ENCODE measurements at places on chromosomes 7 and 10. TPM values are rescaled to one million over a fixed set of nuclear protein-coding genes. Genes with fewer than 3 reads are reported as not detected.

The AGMO gene
- not detected for polyA plus RNA-seq

The TEX36 gene
- polyA plus RNA-seq: 0.11 TPM

The AGAP5 gene
- 3.3 TPM for polyA plus RNA-seq

The CLEC5A gene
- not detected for polyA plus RNA-seq

The TECTB gene
- 0.02 TPM for polyA plus RNA-seq

GRCh38 chr10:4767033-4767814, 58.8 kb upstream of the AKR1E2 start:
- no peak for DNase-seq

DNA sequence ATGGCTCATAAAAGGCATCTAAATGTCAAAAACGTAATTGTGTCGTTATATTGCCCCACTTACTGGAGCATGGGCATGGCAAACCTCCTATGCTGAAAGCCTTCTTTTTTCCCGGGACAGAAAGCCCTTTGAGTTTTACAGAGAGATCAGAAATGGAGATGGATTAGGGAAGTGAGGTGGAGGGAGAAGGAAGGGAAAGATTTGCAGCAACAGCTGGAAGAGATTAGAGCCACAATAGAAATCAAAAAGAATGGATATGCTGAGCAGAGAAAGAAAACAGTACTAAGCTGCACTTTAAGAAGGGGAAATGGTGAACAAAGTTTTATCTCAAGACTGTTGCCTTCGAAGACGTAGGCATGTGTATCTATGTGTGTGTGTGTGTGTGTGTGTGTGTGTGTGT, 97.2 kb upstream of the PCGF5 start:
- no peak for DNase-seq

DNA sequence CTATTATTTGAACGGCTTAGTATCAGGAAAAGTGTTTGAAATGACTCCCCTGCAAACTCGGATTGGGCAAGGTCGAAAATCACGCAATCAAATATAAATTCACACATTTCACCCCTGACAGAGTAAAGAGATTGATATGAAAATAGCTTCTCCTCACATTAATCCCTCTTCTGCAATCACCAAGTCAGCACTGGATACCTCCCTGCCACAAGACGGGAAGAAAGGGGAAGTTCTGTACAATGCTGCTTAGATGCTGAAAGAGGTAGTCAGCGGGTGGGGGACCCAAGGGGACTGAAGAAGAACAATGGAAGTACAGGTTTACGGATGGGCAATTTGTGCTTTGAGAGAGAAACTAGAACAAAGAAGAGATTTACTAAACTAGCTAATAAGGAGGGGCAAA, 72.0 kb upstream of the ANK3 start:
- no peak for DNase-seq

DNA sequence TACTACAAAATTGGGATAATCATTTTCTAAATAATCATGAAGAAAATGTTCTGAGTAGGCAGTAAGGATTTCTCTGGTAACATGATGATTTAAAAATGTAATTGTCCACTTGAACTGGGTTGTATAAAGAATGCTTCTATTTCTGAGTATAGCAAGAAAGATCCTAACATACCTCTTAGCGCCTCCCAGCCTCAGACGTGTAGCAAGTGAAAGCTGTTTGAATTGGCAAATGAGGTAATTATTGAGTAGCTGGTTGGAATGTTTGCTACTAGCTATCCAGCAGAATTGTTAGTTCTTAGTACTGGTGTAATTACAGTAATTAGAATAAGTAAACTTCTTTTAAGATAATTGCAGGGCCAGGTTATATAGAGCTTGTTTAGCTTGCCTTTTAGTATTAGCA, 47.9 kb downstream of the SEPTIN7 start:
- DNase-seq: no peak

- peak; percentile 50 for DNase-seq
These were observed 73.8 kb downstream of the SHOC2 start for GRCh38 chr10:110993024-110993693.

- no peak for DNase-seq
These were observed 74.3 kb upstream of the RET start for GRCh38 chr10:43002596-43002995.

- DNase-seq: peak; percentile 59
These were observed 27.3 kb downstream of the AGAP3 start for GRCh38 chr7:151113344-151114150.

DNA sequence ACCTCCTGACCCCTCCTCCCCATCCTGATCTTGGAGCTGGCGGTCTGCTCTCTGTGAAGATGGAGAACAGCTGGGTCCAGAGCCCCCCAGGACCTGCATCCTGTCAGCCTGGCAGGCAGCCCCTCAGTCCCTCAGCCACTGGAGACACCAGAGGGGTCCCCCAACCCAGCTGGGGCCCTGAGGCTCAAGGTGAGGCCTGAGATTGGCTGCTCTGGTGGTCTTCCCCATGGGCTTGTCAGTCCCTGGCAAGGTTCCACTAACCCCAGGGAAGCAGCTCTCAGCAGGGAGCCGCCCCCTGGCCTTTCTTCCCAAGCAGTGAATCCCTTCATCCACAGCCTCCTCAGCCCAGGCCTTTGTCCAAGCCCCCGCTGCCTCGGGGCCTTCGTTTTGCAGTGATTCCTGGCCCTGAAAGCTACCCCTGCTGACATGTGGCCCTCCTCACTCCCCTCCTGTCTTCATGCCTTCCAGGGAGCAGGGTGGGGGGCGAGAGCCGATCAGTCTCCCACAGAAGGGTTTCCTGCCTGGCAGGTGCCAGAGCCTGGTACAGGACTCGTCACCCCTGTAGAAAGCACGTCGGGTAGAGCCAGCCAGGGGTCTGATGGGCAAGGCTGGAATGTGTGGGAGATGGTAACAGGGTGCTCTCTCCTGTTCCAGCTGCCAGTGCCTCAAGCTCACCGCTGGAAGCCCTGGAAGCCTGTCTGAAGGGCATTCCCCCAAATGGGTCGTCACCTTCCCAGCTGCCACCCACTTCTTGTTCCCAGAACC, 48.5 kb downstream of the ZNF467 start:
- no peak for DNase-seq

DNA sequence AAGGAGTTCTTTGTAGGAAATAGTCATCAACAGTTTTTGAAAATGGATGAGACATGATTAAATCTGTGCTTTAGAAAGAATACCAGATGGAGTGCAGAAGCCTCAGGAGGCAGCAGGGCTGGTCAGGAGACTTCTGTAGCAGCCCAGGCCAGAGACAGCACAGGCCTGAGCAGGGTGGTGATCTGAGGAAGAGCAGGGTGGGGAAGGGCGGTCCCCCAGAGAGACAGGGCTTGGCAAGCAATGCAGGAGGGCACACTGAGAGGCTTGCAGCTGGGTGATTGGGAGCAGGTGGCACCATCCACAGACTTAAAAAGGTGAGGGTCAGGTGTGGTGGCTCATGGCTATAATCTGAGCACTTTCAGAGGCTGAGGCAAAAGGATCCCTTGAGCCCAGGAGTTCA, 4.3 kb upstream of the SMKR1 start:
- DNase-seq: no peak

DNA sequence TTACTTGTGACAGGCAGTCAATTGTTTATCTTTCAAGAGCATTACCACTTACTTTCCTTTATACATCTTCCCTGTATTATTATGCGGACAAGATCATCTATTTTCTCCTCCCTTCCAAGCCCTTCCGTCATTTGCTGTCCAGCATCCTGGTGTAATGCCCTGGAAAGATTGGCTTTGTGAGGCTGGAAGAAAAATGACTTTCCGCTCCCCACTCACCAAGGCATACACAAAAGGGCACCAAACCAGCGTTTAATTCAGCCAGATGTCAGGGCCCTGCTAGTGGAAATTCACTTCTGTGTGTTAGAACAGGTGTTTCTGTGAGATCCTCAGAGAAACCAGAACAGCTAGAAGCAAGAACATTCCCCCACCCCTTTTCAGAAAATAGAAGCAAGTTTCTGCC, 128.1 kb upstream of the NANOS1 start:
- DNase-seq: no peak

GRCh38 chr7:159091041-159091440, 53.6 kb downstream of the VIPR2 start:
- DNase-seq: no peak

DNA sequence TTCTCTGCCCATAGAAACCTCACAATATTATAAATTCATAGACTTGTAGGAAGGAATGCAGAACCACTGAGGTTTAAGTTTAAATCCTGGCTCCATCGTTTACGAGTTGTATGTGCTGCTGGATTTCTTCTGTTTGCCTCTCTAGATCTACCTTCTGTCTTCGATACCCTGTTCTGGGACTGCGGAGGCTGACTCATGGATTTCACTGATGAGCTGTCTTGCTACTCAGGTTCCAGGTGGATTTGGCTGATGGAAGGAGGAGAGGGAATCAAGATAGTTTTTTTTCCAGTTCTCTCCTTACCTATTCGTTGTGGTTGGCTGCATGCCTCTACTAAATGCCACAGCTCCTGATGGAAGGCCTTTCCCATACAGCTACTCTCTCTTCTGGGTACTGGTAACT, 375.8 kb downstream of the REEP3 start:
- DNase-seq: no peak

DNA sequence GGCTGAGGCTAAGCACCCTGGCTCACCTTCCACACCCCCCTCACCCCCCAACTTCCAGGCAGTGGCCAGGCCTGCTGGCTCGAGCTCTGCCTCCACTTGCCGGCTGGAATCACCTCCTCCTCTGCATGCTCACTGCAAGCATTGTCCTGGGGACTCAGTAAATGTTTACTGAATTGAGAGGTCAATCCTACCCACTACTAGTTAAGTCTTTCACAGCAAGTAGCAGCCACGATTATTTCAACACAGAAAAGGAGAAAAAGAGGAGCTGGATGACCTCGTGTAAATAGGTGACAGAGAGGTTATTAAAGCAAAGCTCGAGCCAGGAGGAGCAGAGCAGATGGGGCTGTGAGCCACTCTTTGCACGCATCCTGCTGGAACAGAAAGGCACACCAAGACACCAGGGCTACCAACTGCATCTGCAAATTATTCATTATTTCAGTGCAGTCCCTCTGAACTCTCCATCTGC, 32.1 kb downstream of the HIPK2 start:
- DNase-seq: no peak

All from BJ (cell line).